ENCODE measurements at places on chromosomes 5 and 9.

DNA sequence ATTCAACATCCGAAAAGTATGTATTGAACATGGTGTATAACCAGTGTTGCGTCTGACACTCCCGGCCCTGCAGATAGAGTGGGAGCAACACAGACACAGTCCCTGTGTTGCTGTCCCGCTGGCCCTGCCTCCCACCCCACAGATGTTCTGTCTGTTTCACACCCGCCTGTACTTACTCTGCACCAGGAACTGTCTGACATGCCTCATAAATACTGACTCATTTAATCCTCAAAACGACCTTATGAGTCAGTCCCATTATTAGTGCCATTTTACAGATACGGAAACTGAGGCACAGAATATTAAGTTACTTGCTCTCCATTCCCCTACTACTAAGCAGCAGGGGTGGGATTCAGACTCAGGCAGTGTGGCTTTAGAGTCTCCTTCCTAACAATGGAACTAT is 109.8 kb upstream of the NFIL3 start:
- DNase-seq, result no peak

GRCh38 chr9:101508211-101508610 is 25.4 kb upstream of the RNF20 start:
- no peak for DNase-seq

GRCh38 chr5:92519811-92520632 is 1061.0 kb downstream of the NR2F1-AS1 start:
- DNase-seq, result no peak

- no peak for DNase-seq
Observed at GRCh38 chr5:174760721-174761120, 36.3 kb downstream of the MSX2 start.

DNA sequence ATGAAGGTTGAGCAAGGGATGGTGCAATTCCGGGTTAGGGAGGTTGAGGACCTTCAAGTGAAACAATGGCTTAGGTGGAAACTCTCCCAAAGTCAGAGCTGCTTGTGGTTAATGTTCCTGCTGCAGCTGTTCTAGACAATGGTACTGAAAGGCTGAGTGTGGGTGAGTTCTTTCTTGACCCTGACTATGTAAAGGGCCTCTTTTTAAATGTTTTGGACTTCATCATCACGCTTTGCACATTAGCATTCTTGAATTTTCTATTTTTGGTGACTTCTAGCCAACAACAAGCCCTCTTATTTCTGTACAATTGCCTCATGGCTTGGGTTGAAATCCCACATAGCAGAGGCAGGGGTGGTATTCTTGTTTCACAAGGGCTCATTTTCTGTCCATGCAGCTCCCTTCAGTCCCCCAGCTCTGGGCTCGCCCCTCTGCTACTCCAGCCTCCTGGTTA is 136.3 kb upstream of the ANKRD55 start:
- no peak for DNase-seq

DNA sequence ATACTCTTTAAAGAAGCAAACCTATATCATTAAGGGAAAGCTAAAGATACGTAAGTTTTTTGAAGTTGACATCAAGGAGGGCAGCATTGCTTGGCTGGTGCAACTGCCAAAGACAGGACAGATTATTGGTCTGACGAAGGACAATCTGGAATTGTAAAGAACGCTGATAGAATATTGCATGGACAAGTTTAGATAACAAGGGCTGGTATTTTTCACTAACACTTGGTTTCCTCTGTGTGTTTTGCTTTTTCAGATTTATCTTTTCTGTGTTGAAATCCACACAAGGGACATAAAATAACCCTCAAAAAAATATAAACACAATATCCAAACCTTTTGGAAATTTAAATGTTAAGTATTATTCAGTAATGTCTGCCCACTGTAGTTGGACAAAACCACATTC is 39.7 kb downstream of the SLC1A3 start:
- no peak for DNase-seq

DNA sequence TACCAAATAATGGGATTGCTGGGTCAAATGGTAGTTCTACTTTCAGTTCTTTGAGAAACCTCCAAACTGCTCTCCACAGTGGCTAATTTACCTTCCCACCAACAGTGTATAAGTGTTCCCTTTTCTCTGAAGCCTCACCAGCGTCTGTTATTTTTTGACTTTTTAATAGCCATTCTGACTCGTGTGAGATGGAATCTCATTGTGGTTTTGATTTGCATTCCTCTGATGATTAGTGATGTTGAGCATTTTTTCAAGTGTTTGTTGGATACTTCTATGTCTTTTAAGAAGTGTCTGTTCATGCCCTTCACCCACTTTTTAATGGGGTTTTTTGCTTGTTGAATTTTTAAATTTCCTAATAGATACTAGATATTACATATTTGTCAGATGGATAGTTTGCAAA is 28.4 kb upstream of the SUSD1 start:
- DNase-seq, result no peak

GRCh38 chr5:53429706-53430105 is 50.7 kb upstream of the FST start:
- no peak for DNase-seq

GRCh38 chr5:142303565-142303964 is 21.3 kb downstream of the SPRY4 start:
- DNase-seq, result no peak

DNA sequence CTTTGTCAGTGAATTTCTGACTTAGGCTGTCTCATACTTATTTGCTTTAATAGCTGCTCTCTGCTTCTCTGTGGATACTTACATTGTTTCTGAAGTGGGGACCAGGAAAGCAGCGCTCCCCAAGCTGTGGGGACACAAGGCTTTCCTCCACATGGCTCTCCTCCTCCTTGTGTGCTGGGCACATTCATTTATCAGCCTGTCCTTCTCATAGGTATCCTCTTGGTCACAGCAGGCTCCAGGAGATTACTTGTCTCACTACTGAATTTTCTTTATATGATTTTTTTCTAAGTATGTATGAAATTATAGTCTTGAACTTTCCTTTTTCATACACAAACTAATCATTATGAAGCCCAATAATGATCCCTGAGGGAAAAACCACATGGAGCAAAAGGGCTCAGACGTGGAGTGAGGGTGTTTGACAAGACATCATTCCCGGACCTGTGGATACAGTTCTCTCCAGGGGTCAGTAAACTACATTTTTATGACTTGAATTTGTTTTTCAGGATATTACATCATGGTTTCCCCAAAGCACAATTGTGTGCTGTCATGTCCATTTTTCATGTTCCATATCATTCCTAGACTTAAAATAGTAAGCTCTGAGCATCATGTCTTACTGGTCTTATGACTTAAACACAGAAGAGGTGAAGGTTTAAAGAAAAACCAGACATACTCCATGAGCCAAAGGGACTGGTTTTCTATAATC is 234.5 kb downstream of the PCSK1 start:
- DNase-seq, result no peak

Measured in GM20000 (cell line).